ENCODE measurements at places on chromosomes 5 and 9.

DNA sequence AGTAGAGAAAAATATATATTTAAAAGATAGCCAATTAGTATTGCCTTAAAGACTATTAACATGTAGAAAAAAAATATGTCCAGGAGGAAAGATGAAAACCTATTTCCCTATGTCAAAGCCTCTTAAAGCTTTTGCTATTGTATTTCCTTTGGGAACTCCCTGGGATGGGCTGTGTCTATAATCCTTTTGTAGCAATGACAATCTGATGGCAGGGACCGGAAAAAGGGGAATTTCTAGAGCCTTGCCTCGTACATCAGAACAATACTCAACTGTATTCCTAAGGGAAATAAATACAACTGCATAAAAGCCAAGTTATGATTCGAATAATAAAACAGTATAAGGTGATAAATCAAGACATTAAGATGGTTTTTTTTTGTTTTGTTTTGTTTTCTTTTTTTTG is 257.3 kb downstream of the MLLT3 start:
- no peak for DNase-seq

- no peak for DNase-seq
These were observed 293.4 kb upstream of the ACTBL2 start for GRCh38 chr5:57776035-57776434.

GRCh38 chr5:9514968-9515367 is 30.9 kb downstream of the SEMA5A start:
- DNase-seq = no peak

GRCh38 chr5:89117124-89117644 is 234.2 kb upstream of the MEF2C start:
- peak; percentile 15 for DNase-seq

GRCh38 chr5:23234197-23234596 is 273.2 kb upstream of the PRDM9 start:
- DNase-seq = no peak

GRCh38 chr5:77117161-77117560 is 30.1 kb upstream of the ZBED3 start:
- no peak for DNase-seq

DNA sequence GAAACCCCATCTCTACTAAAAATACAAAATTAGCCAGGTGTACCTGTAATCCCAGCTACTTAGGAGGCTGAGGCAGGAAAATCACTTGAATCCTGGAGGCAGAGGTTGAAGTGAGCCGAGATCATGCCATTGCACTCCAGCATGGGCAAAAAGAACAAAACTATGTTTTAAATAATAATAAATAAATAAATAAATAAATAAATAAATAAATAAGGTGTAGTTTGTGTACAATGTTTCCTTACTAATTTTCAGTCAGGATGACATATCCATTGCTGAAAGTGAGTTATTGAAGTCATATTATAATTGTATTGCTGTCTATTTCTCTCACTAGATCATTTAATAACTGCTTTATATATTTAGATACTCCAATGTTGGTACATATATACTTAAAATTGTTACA is 581.5 kb upstream of the DAB2 start:
- DNase-seq = no peak

DNA sequence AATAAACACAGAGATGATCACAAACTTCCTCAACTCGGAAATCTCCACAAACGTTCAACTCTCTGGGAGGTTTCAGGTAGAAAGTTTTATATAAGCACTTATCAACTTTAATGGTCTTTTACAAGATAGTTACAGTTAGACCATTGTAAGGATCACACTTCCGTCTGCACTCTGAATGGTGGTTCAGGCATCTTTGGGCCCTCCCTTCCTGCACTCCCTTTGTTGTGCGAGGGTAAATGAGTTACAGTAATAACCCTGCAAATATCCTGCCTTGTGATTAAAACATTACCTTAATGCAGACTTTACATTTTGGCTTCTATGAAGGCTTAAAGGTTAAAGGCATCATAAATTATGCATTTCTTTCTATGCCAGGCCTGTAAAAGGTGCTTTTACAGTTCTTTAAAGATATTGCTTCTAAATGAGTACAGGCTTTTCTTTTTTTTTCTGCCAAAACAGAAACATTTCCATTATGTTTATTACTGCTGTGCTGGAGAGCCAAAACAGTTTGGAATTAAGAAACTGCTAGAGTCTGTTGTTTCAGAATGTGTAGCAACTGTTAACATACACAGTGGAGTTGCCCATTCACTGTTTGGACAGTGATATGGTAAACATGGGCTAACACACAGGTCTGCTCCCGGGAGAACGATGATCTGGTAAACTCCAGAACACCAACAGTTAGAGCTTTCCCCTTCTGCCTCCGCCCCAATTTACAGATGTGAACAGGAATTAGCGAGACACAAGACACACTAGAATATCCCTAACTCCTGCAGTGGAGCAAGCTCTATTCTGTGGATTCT is 1.1 kb downstream of the PRUNE2 start:
- no peak for DNase-seq

DNA sequence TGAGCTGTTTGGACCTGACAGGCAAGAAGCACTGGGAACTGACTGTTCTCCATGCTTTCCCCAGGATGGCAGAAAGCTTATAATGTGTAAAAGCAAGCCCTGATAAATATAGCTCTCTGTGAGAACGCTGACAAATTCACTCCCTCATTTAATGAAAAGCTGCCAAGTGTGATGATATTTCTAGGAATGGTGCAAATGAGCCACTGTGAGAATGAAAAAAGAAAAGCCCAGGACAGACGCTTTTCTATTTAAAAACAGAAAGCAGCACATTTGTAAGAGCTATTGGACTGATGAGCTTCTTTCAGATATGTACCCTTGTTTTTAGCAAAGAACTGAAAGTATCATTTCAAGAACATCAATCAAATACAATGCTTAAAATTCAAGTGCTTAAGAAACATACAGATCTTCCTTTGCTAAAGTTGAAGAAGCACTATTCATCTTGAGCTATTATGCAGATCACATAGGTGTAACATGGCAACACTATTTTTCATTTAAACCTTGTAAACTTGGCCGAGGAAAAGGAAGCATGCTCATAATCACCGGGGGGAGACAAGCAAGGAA is 842.6 kb upstream of the ACO1 start:
- no peak for DNase-seq

- DNase-seq = peak; percentile 78
These were observed 281.9 kb downstream of the NSG2 start for GRCh38 chr5:174327317-174327864.

GRCh38 chr9:36966371-36967097 is 67.5 kb downstream of the PAX5 start:
- DNase-seq = no peak

- DNase-seq = peak; percentile 58
These were observed 75.5 kb downstream of the MAPKAP1 start for GRCh38 chr9:125631391-125632085.

- DNase-seq = no peak
These were observed 31.9 kb downstream of the MORN5 start for GRCh38 chr9:122191584-122191983.

DNA sequence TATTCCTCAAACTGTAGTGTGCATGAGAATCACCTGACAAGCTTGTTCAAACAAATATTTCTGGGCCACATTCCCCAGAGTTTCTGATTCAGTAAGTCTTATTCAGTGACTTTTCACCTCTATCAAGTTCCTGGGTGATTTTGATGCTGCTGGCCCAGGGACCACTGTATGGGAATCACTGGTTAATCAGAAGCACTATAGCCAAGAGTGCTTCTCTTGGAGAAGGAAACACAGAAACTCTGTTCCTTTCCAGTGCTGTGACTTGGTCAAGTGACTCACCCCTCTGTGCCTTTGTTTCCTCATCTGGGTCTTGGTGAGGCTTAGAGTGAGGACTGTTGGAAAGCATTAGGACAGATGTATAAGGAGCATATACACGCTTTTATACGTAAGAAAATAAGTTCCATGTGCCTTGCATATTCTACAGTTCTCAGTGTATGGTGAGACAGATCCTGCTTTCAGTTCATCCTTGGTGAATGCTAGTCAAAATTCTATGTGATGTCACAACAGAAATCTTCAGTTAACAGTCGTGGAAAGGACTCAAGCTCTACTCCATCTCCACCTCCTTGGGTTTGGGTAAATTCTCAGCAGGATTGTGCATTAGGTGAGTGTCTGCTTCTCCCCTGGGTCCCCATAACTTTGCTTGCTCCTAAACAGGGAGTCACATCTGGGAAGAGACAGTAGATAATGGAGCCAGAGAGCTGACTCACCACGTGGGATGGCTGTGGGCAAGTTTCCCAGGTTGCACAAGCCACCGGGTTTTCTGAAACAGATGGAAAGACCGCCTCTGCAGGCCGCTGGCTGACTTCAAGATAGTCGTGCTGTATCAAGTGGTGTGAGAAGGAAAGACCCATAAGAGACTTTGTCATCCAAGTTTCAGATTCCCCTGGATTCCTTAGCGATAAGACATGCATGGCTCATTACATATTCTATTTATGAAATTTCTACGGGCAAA is 117.0 kb downstream of the NXNL2 start:
- DNase-seq = peak; percentile 99

- DNase-seq = peak; percentile 32
These were observed 27.0 kb downstream of the MRPL36 start for GRCh38 chr5:1772634-1773033.

GRCh38 chr5:1805736-1806135 is 4.5 kb downstream of the NDUFS6 start:
- no peak for DNase-seq

DNA sequence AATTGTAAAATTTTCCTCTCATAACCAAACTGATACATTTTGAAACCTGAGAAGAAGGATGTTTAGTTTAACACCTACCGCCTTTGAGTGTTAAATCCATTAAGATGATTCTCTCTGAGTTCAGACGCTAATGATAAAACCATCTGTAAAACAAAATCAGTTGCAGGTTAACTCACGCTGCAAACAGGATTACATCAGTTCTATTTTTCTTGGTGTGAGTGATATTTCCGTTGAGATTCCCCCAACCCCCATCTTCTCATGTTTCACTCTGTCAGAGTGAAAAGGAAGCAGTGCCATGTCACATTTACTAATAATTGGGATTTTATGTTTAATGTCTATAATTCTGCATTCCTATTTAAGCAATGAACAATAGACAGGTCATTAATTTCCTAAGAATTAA is 146.5 kb downstream of the FANCC start:
- DNase-seq = peak; percentile 71

GRCh38 chr5:136058039-136058971 is 29.5 kb downstream of the TGFBI start:
- DNase-seq = peak; percentile 98

DNA sequence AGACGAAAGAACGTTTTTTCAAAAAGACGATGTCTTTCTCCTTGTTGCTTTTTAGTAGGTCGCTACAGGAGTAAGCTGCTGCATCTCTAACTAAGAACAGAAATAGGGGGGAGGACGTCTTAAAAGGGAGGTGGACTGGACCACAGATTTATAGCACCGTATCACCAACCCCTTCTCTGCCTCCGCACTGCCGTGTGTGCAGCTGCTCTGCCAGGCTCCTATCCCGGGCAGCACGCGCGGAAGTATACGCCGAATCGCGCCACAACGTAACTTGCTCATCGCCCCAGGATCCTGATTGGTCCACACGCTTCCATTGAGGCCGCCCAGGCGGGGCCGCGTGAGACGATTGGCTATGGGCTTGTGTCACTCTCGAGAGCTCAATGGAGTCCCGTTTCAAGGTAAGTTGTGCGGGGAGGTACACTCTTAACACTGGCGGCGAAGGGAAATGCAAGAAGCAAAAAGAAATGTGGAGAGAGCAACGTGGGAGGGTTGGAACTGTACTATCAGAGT is at the start of gene ELAVL2:
ELAVL2 (minus strand) TSS at position 121 of the 510 bp plus-strand sequence. CDS start 64,006 bp downstream, outside the sequence.
- peak; percentile 99 for DNase-seq

DNA sequence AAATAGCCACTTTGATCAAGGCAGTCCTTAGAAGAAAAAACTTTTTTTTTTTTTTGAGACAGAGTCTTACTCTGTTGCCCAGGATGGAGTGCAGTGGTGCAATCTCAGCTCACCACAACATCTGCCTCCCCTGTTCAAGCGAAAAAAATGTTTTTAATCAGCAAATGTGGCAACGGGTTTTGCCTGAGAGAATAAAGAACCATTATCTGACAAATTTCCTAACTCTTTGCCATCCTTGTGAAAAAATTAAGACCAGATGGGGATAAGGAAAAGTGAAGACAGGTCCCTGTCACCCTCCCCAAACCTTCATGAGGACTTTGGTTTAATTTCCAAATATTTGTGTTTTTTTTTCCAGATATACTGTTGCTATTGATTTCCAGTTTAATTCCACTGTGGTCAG is 107.3 kb upstream of the SPOCK1 start:
- DNase-seq = no peak

DNA sequence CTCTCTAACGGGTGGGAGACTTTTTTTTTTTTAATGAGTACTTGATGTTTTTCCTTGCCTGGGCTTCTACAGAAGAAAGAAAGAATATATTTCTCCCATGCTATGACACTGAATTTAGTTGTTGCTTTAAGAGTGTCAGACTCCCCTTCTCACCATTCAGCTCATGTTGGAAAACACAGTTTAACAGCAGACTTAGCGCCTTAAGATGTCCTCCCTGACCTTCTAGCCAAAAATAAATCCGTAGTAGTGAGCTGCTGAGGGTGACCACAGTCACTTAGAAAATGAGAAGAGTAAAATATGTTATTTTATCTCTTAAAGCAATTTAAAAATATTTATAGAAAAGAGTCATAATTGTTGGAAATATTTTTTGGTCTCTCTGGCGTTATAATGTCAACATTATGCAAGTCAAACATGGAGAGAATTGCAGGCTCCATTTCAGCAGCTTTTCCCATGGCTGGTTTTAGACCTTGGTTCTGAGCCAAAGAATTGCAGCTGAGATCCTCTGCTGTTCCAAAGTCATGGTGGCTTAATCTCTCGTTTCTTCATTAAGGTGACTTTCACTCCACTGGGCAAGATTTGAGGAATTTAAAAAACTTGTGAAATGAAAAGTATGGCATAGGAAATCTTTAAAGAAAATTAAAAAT is 143.5 kb downstream of the GHR start:
- peak; percentile 51 for DNase-seq

- no peak for DNase-seq
These were observed 31.3 kb upstream of the HTR4 start for GRCh38 chr5:148685520-148686134.

- no peak for DNase-seq
These were observed 247.0 kb upstream of the MEF2C start for GRCh38 chr5:89129941-89130340.

GRCh38 chr9:88313364-88314220 is 74.7 kb upstream of the SPIN1 start:
- DNase-seq = no peak

DNA sequence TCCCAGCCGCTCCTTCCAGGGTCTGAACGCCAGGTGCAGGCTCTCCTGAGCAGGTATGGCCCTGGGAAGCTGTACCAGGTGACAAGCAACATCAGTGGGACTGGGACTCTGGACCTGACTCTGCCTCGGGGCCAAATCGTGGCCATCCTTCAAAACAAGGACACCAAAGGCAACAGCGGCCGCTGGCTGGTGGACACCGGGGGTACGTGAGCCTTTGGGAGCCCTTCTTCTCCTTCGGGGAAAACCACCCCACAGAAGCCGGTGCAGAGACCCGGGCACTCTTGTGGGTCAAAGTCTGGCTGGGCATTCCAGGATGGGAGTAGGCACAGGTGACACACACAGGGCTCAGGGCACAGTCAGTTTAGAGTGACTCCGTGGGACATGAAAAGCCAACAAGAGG is 45.8 kb downstream of the ARHGEF37 start:
- DNase-seq = no peak

- DNase-seq = peak; percentile 94
These were observed 457.9 kb upstream of the PTGER4 start for GRCh38 chr5:40221796-40222195.

- DNase-seq = no peak
These were observed 207.8 kb downstream of the KDM4C start for GRCh38 chr9:6965566-6965965.

Measured in fibroblast of skin of right biceps (primary cell).